ENCODE measurements at places on chromosomes 3 and 15.

DNA sequence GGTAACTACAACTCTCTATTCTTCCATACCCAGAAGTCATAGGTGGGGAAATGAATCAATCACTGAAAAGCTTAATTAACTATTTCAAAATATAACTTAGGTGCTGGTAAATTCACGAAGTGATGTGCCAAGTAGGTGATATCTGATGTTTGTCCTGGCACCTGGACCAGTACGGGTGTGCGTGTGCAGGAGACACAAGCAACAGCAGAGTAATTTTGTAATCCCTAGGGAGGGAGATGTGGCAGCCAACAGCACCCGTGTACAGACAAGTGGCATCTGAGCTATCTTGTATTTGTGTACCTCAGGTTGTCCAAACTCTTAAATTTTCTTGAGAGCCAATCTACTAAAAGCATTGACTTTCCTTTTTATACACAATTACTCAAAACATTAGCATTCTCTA, 22.8 kb downstream of the USF3 start:
- no peak overlapping the region for H3K27ac ChIP-seq
- H3K36me3 ChIP-seq: peaks cover 19% of the 10 kb centered on the region
- no peaks in the 10 kb centered on the region for H3K27me3 ChIP-seq
- DNase-seq: no peak
- H3K4me1 ChIP-seq: peaks cover 3% of the 10 kb centered on the region
- H3K4me3 ChIP-seq: no peak overlapping the region

DNA sequence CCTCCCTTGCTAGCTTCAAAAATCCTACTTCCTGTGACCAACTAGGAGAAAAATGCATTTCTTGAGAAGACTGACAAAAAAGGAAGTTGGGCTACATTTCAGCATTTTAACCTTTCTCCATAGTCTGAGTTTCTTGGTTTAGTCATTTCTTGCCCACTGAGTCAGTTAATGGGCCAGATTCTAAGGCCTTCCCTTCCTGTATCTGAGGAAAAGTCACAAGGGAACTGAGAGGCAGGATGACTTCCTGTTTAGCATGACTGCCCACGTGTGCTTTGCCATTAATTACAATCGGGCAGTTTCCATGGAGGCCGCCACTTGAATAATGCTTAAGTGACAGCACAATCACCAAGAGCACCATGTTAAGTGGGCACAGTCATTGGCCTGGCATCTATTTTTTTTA, 794.4 kb upstream of the LMCD1 start:
- H3K4me1 ChIP-seq: no peaks in the 10 kb centered on the region
- no peaks in the 10 kb centered on the region for H3K36me3 ChIP-seq
- DNase-seq: no peak
- H3K27me3 ChIP-seq: no peaks in the 10 kb centered on the region
- no peak overlapping the region for H3K27ac ChIP-seq

DNA sequence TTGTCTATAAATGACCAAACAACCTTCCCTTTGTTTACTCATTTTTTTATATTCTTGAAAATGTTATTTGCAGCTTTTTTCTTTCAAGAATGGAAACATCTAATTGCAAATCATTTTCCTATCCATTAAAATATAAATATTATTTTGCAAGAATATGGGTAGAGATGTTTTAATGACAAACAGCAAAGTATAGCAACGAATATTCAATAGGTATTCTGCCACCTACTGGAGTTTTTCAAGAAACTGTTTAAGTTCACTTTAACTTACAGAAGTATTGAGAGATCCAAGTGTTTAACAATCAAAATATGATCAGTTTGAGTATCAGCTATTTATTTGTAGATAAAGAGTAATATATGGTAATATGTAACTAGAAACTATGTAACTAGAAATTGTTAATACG, 6.9 kb upstream of the EOGT start:
- no peak overlapping the region for H3K4me3 ChIP-seq
- peaks cover 14% of the 10 kb centered on the region for H3K36me3 ChIP-seq
- DNase-seq: no peak
- H3K27ac ChIP-seq: no peak overlapping the region

DNA sequence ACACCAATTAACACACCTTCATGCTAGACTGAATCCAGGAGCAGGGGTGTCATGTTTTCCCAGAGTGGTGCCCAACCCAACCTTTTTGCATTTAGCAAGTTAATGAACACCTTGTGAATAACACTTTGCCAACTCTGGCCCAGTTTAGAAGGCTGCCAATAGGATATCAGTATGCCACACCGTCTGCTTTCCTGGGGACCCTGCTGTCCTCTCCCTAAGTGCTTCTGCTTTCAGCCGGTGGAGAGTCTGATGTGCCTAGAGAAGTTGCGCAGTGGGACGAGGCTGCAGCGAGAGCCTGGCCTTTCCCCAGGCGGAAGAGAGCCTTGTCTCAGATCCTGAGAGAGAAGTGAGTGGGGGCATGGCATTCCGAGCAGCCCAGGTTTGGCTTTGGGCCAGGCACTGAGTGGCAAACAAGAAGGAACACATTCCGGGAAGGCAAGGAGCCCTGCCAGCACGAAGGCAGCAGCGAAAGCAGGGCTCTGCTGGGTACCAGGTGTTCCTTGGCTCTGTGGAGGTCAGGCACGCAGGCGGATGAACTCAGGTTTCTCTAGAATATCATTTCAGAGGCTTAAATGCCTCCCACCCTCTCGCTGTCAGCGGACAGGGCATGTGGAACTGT, 36.9 kb downstream of the SENP8 start:
- no peaks in the 10 kb centered on the region for H3K36me3 ChIP-seq
- no peak for DNase-seq
- H3K27me3 ChIP-seq: peaks cover 5% of the 10 kb centered on the region
- H3K4me1 ChIP-seq: peaks cover 9% of the 10 kb centered on the region

DNA sequence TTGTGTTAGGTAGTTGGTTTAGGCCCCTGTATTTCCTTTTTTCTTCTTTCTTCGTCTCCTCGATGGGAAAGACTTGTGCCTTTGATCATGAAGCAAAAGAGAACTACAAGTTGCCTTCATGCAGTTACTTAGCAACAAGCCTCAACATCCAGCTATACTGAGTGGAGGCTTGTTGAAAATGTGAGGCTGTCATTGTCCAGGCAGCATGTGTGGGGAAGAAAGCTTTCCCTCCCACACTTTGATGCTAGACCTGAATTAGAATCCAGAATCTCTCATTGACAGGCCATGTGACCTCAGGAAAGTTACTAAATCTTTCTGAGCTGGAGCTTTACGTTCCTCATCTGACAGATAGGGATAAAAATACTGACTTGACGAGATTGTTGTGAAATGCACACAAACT, 23.7 kb downstream of the IFT122 start:
- H3K36me3 ChIP-seq: peaks cover 6% of the 10 kb centered on the region
- DNase-seq: no peak
- H3K27ac ChIP-seq: no peak overlapping the region
- no peak overlapping the region for H3K4me3 ChIP-seq

GRCh38 chr15:63860155-63860554, 26.4 kb upstream of the HERC1 start:
- H3K36me3 ChIP-seq: no peaks in the 10 kb centered on the region
- H3K4me1 ChIP-seq: peaks cover 43% of the 10 kb centered on the region
- no peaks in the 10 kb centered on the region for H3K27me3 ChIP-seq

- no peak for DNase-seq
- no peak overlapping the region for H3K4me3 ChIP-seq
- H3K4me1 ChIP-seq: no peaks in the 10 kb centered on the region
- no peak overlapping the region for H3K27ac ChIP-seq
- peaks cover 2% of the 10 kb centered on the region for H3K27me3 ChIP-seq
Observed at GRCh38 chr3:157830556-157831236, 275.5 kb downstream of the SHOX2 start.

GRCh38 chr3:119862616-119863015, 80.7 kb downstream of the NR1I2 start:
- no peak overlapping the region for H3K27ac ChIP-seq
- H3K36me3 ChIP-seq: peaks cover 77% of the 10 kb centered on the region
- no peaks in the 10 kb centered on the region for H3K27me3 ChIP-seq
- no peaks in the 10 kb centered on the region for H3K4me1 ChIP-seq

GRCh38 chr3:30644615-30645014, 38.2 kb downstream of the TGFBR2 start:
- H3K27ac ChIP-seq: peak overlapping the region; percentile 97
- peak; percentile 73 for DNase-seq
- peak overlapping the region; percentile 77 for H3K4me3 ChIP-seq

- H3K4me1 ChIP-seq: no peaks in the 10 kb centered on the region
- H3K27me3 ChIP-seq: peaks cover 3% of the 10 kb centered on the region
- no peak for DNase-seq
- H3K36me3 ChIP-seq: no peaks in the 10 kb centered on the region
- H3K4me3 ChIP-seq: no peak overlapping the region
Observed at GRCh38 chr3:33202711-33203457, 15.7 kb downstream of the SUSD5 start.

DNA sequence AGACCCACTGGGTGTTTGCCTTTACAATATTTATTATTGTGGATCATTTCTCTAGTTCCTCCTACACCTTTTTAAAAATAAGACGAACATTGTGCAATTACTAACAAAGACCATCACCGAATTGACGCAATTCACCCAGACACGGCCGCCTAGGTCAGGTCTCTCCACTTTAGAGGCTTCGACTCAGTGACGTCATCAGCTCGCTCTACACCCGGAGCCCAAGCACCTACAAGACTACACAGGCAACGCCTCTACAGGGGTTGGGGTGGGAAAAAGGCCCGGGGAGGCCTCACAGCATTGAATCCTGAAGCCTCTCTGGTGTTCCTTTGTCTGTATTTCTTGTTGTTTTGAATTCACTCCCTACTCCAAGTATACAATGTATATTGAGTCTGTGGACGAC, 16.6 kb downstream of the ZIC4 start:
- H3K27ac ChIP-seq: no peak overlapping the region
- no peak overlapping the region for H3K4me3 ChIP-seq
